ENCODE measurements at places on chromosomes 1 and 21. TPM values are rescaled to one million over a fixed set of nuclear protein-coding genes. Genes with fewer than 3 reads are reported as not detected.

CAPN9 gene
- total RNA-seq: not detected

TARDBP gene
- total RNA-seq: 96.3 TPM

TMCO1 gene
- 296 TPM for total RNA-seq

CLDN8 gene
- not detected for total RNA-seq

C1orf94 gene
- 0.39 TPM for total RNA-seq

TMCC2 gene
- total RNA-seq: 10.3 TPM

HAO2 gene
- total RNA-seq: not detected

DFFA gene
- total RNA-seq: 45.7 TPM

LY9 gene
- total RNA-seq: not detected

GBP4 gene
- total RNA-seq: 0.56 TPM

MTARC1 gene
- not detected for total RNA-seq

PROK1 gene
- total RNA-seq: not detected

C1orf115 gene
- total RNA-seq: 2.5 TPM

OR10Z1 gene
- total RNA-seq: not detected

C1orf226 gene
- total RNA-seq: 6.0 TPM

NCAM2 gene
- not detected for total RNA-seq

ACTL8 gene
- total RNA-seq: not detected

LDLRAD1 gene
- total RNA-seq: not detected

TMEM200B gene
- total RNA-seq: not detected

RHBDL2 gene
- 0.91 TPM for total RNA-seq

RGSL1 gene
- total RNA-seq: not detected

BRDT gene
- total RNA-seq: not detected

OR2T35 gene
- total RNA-seq: not detected

ELF3 gene
- total RNA-seq: not detected

ADORA3 gene
- total RNA-seq: not detected

OLFML2B gene
- total RNA-seq: 0.13 TPM

FAM163A gene
- total RNA-seq: not detected

KMO gene
- total RNA-seq: 0.08 TPM

GJC2 gene
- 2.0 TPM for total RNA-seq

LIPI gene
- total RNA-seq: not detected

UTS2 gene
- total RNA-seq: not detected
